ENCODE measurements at places on chromosomes 1 and 21. TPM values are rescaled to one million over a fixed set of nuclear protein-coding genes. Genes with fewer than 3 reads are reported as not detected.

GRCh38 chr21:26966649-26967061, 233 bp downstream of the ADAMTS5 start:
- peaks cover 26% of the 10 kb centered on the region for H3K4me1 ChIP-seq
- DNase-seq, result no peak
- H3K36me3 ChIP-seq, result no peaks in the 10 kb centered on the region

- no peak overlapping the region for H3K27ac ChIP-seq
- H3K4me3 ChIP-seq, result no peak overlapping the region
Observed at GRCh38 chr21:34974162-34974981, 74.7 kb downstream of the RUNX1 start.

DNA sequence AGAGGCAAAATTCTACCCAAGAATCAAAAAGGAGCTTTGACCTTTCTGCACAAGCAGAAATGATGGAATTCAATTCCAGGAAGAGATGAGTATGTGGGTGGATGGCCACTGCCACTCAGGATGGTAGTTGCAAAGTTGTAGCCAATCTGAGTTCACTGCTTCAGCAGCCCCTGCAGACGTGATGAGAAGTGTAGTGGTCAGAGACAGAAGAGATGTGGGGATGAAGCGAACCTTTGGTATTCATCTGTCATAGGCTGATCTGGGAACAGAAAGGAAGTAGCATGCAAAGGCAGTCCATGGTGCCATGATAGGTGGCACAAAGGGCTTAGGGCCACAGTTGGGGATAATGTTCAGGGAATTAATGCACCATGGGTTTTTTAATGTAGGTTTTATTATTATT, 81.1 kb upstream of the PGBD5 start:
- no peaks in the 10 kb centered on the region for H3K27me3 ChIP-seq
- no peak overlapping the region for H3K27ac ChIP-seq
- no peak for DNase-seq
- H3K36me3 ChIP-seq, result no peaks in the 10 kb centered on the region
- no peak overlapping the region for H3K4me3 ChIP-seq

The ARHGEF16 gene
- 22.1 TPM for total RNA-seq

The CYP2J2 gene
- 2.3 TPM for total RNA-seq

GRCh38 chr1:225454733-225455132, 26.9 kb upstream of the LBR start:
- peaks cover 16% of the 10 kb centered on the region for H3K4me1 ChIP-seq
- H3K36me3 ChIP-seq, result no peaks in the 10 kb centered on the region
- peak overlapping the region; percentile 1 for H3K27ac ChIP-seq
- DNase-seq, result peak; percentile 15
- H3K27me3 ChIP-seq, result no peaks in the 10 kb centered on the region

The PACC1 gene
- 4.2 TPM for total RNA-seq

- H3K27ac ChIP-seq, result peak overlapping the region; percentile 72
- H3K27me3 ChIP-seq, result no peaks in the 10 kb centered on the region
- DNase-seq, result no peak
- no peak overlapping the region for H3K4me3 ChIP-seq
Observed at GRCh38 chr1:155016231-155016831, 13.7 kb downstream of the ZBTB7B start.

The BNIPL gene
- not detected for total RNA-seq

DNA sequence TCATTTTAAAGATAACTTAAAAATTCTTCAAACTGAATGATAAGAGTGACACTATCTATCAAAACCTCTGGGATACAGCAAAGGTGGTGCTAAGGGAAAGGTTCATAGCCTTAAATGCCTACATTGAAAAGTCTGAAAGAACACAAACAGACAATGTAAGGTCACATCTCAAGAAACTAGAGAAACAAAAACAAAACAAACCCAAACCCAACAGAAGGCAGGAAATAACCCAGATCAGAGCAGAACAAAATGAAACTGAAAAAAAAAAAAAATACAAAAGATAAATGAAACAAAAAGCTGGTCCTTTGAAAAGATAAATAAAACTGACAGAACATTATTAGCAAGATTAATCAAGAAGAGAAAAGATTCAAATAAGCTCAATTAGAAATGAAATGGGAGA, 6.8 kb downstream of the ODF2L start:
- no peaks in the 10 kb centered on the region for H3K4me1 ChIP-seq
- no peaks in the 10 kb centered on the region for H3K36me3 ChIP-seq
- H3K4me3 ChIP-seq, result no peak overlapping the region
- H3K27ac ChIP-seq, result no peak overlapping the region

- no peak within 1 kb of the TSS for H3K4me3 ChIP-seq
- H3K27me3 ChIP-seq, result no peaks in the 10 kb centered on the region
- H3K36me3 ChIP-seq, result no peaks in the 10 kb centered on the region
- H3K4me1 ChIP-seq, result peaks cover 12% of the 10 kb centered on the region
- peak within 1 kb of the TSS; percentile 63 for H3K27ac ChIP-seq
Observed at GRCh38 chr21:35048706-35049617, at the start of gene RUNX1. Gene RUNX1 (minus strand): TSS chr21:35049302.

The NFASC gene
- total RNA-seq, result 7.6 TPM

GRCh38 chr1:205811660-205812059, 1.3 kb downstream of the SLC41A1 start:
- H3K27ac ChIP-seq, result peak overlapping the region; percentile 93
- no peak overlapping the region for H3K4me3 ChIP-seq

DNA sequence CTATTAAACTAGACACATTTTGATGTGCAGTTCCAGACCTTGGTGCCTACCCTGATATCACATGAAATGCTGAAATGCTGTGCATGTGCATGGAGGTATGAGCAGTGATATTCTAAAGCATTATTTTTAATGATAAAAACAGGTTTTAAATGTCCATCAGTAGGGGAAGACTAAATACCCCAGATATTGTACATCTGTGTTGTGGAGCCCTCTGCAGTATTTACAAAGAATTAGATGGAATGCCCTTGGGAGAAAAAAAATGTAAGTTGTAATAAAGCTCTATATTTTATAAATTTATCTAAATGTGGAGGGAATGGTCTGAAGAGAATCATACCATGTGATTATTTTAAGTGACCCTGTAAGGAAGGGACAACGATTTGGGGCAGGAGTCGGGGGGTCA, 39.1 kb upstream of the IGSF5 start:
- peaks cover 11% of the 10 kb centered on the region for H3K4me1 ChIP-seq
- H3K27me3 ChIP-seq, result no peaks in the 10 kb centered on the region
- no peak overlapping the region for H3K27ac ChIP-seq
- no peaks in the 10 kb centered on the region for H3K36me3 ChIP-seq
- H3K4me3 ChIP-seq, result no peak overlapping the region
- no peak for DNase-seq

- no peaks in the 10 kb centered on the region for H3K36me3 ChIP-seq
- no peak overlapping the region for H3K27ac ChIP-seq
- H3K27me3 ChIP-seq, result no peaks in the 10 kb centered on the region
- no peak for DNase-seq
Observed at GRCh38 chr1:21126324-21126723, 50.4 kb downstream of the EIF4G3 start.

- DNase-seq, result no peak
- no peak overlapping the region for H3K4me3 ChIP-seq
- H3K4me1 ChIP-seq, result no peaks in the 10 kb centered on the region
- no peaks in the 10 kb centered on the region for H3K27me3 ChIP-seq
- H3K36me3 ChIP-seq, result no peaks in the 10 kb centered on the region
- H3K27ac ChIP-seq, result no peak overlapping the region
Observed at GRCh38 chr1:214199585-214199984, 81.4 kb upstream of the SMYD2 start.

- H3K4me1 ChIP-seq, result peaks cover 17% of the 10 kb centered on the region
- H3K27me3 ChIP-seq, result no peaks in the 10 kb centered on the region
- no peak overlapping the region for H3K4me3 ChIP-seq
- H3K36me3 ChIP-seq, result no peaks in the 10 kb centered on the region
- no peak overlapping the region for H3K27ac ChIP-seq
- DNase-seq, result no peak
Observed at GRCh38 chr1:220526294-220526693, 1.6 kb upstream of the MARK1 start.

- H3K27ac ChIP-seq, result no peak overlapping the region
- no peaks in the 10 kb centered on the region for H3K36me3 ChIP-seq
- H3K4me3 ChIP-seq, result no peak overlapping the region
- peaks cover 22% of the 10 kb centered on the region for H3K27me3 ChIP-seq
- DNase-seq, result no peak
- H3K4me1 ChIP-seq, result peaks cover 15% of the 10 kb centered on the region
Observed at GRCh38 chr1:110677526-110677925, 2.8 kb upstream of the KCNA3 start.

GRCh38 chr1:96978444-96978843, 256.9 kb downstream of the PTBP2 start:
- no peak overlapping the region for H3K27ac ChIP-seq
- H3K4me3 ChIP-seq, result no peak overlapping the region
- H3K36me3 ChIP-seq, result no peaks in the 10 kb centered on the region
- no peaks in the 10 kb centered on the region for H3K27me3 ChIP-seq
- no peak for DNase-seq

DNA sequence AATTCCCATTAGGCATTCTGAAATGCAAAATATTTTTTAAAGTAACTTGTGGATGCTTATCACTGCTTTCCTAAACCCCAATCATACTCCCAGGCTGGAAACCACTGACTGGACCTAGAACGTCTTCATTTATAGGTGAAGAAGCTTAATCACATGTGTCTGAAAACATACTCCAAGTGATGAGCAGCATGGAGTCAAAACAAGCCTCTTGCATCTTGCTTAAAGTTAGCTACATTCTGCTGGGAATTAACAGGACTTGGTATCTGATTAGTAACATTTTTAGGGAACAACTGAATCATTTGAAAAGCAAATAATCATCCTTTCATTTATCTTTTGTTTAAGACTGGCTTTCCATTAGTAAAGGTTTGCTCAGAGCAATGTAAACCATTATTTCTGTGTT, 105.7 kb downstream of the AK5 start:
- no peak for DNase-seq
- H3K27me3 ChIP-seq, result no peaks in the 10 kb centered on the region
- H3K27ac ChIP-seq, result no peak overlapping the region
- no peak overlapping the region for H3K4me3 ChIP-seq

The C1orf94 gene
- total RNA-seq, result not detected

- no peaks in the 10 kb centered on the region for H3K36me3 ChIP-seq
- H3K27me3 ChIP-seq, result no peaks in the 10 kb centered on the region
Observed at GRCh38 chr1:206550446-206550845, 43.1 kb downstream of the RASSF5 start.

The DDAH1 gene
- 11.2 TPM for total RNA-seq

DNA sequence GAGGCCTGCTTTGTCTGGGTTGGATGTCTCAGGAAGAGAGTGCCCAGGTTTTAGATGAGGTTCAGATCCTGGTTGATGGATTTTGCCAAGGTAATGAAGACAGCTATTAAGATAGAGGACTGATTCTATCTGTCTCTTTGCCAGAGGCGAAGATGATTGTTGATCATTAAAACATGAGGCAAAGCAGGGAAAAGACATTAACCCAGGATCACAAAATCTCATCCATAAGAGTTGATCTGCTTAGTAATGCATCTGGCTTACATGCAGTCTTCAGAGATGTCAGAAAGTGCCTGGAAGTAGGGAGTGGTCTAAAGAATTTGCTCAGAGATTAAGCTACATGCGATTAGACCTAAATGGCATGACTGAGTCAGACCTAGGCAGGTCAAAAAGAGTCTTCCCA, 229.6 kb upstream of the PLD5 start:
- no peak for DNase-seq
- no peaks in the 10 kb centered on the region for H3K36me3 ChIP-seq
- H3K4me1 ChIP-seq, result no peaks in the 10 kb centered on the region
- H3K27me3 ChIP-seq, result no peaks in the 10 kb centered on the region
- H3K4me3 ChIP-seq, result no peak overlapping the region
- no peak overlapping the region for H3K27ac ChIP-seq

DNA sequence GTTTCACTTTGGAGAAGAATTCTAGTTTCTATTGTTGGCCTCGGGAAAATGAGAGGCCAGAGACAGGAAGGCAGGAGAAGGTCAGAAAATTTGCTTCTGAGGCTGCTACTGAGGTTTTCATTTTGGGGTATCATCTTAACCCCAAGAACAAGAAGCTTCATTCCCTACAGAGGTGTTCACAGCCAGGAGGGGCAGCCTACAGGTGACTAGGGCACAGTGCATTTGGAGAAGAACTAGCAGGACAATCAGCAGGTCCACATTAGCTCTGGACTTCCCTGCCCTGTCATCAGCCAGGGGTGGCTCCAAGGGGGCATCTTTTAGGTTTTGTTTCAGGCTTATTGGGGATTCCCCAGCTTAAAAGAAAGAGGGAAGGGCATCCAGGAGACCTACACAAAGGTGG, 12.1 kb upstream of the ZNF496 start:
- H3K36me3 ChIP-seq, result no peaks in the 10 kb centered on the region
- no peaks in the 10 kb centered on the region for H3K27me3 ChIP-seq
- no peak overlapping the region for H3K4me3 ChIP-seq
- no peak for DNase-seq
- H3K4me1 ChIP-seq, result no peaks in the 10 kb centered on the region

The PM20D1 gene
- total RNA-seq, result 13.0 TPM

DNA sequence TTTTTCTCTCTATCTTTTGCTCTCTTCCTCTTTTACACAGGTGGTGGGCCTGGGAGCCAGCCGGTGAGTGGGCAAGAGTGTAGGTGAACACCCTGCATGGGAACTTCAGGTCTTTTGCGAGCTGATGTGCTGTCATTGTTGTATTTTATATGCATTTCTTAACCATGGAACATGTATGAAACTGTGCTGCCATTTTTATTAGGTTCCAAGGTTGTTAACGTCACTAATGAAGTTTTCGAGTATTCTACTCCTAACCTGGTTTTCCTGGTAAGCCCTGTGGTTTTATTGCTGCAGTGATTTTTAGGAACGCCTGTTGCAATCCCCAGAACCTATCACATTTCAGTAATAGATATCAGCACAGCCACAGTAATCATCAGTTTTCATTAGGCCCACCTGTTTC, 14.8 kb upstream of the NID1 start:
- no peak overlapping the region for H3K4me3 ChIP-seq
- DNase-seq, result no peak
- no peak overlapping the region for H3K27ac ChIP-seq

The HHIPL2 gene
- total RNA-seq, result not detected

All from body of pancreas (tissue), 4 donors.